ENCODE measurements at places on chromosomes 1 and 21.

DNA sequence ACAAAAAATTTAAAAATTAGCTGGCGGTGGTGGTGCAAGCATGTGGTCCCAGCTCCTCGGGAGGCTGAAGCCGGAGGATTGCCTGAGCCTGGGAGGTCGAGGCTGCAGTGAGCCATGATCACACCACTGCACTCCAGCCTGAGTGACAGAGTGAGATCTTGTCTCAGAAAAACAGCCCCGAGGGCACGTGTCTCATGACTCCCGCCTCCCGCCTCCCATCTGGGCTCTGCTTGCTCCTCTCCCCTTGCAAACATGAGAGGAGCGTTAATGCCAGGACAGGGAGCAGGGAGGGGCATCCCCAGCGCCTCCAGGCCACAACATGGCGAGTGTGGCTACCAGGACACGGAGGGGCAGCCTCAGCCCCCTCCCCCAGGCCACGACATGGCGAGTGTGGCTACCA lies 28.3 kb downstream of the FAAP20 start:
- DNase-seq, result no peak

DNA sequence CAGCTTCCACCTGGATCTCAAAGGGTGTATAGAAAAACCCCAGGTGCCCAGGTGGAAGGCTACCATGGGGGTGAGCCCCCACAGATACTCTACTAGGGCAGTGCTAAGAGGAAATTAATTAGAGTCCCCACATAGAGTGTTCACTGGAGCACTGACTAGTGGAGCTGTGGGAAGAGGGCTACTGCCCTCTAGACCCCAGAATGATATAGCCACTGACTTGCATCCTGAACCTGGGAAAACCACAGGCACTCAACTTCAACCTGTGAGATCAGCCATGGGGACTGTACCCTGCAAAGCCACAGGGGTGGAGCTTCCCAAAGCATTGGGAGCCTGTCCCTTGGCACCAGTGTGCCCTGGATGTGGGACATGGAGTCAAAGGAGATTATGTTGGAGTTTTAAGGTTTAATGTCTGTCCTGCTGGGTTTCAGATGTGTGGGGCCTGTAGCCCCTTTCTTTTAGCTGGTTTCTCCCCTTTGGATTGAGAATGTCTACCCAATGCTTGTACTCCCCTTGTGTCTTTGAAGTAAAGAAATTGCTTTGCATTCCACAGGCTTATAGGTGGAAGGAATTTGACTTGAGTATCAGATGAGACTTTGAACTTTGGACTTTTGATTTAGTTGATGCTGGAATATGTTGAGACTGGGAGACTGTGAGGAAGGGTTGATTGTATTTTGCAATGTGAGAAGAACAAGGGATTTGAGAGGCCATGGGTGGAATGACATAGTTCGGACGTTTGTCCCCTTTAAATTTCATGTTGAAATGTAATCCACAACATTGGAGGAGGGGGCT lies 31.8 kb upstream of the CDC14A start:
- no peak for DNase-seq

- no peak for DNase-seq
Observed at GRCh38 chr1:10658396-10659066, 137.9 kb downstream of the CASZ1 start.

DNA sequence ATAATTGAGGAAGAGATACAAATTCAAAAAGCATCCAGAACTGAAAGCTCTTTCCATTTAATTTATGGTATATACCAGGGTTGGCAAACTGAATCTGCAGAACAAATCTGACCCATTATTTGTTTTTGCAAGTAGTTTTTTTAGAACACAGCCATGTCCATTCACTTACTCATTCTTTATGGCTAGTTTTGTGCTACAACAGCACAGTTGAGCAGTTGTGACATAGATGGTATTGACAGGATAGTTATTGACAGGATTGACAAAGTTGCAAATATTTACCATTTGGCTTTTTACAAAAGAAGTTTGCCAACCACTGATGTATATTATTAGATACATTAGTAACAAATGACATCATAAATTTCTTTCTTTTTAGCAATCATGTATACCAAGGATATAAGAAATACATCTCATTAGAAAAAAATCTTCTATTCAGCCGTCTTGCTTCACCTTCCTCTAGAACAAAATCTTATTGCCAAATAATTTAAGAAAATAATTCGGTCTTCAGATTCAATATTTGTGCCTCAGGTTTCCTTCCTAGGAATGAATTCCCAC lies 9.4 kb downstream of the ADAMTS1 start:
- DNase-seq, result no peak

DNA sequence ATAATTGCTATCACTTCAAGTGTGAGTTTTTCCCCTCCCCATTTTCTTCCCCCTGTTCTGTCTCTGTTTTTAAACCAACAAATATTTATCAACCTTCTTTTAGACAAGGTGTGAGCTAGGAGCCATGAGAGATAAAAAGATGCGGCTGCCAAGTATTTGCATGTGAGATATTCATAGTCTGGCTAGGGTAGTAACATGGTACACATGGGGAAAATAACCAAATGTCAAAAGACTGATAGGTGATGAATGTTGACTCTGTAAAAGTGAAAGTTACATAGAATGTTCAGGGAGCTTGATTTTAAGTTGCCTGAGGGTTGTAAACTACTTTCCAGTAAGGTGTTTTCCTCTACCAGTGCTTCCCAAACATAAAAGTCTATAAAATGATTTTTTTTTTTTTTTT lies 25.4 kb upstream of the SRP9 start:
- DNase-seq, result no peak

DNA sequence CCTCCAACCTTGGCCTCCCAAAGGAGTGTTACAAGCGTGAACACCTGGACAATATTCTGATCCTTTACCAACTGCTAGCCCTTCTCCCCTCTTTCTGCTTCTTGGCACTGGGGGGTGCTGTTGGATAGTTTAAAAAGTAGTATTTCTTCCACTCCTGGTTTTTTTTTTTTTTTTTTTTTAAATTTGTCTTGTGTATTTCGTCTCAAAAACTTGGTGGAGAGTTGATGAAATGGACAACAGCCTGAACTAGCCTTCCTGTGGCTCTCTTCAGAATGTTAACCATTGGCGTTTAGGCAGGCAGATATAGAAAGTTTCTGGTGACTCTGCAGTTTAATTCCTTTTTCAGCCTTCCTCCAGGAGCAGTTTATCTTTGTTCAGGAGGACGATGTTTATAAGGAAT lies 69.7 kb upstream of the USP24 start:
- DNase-seq, result no peak

DNA sequence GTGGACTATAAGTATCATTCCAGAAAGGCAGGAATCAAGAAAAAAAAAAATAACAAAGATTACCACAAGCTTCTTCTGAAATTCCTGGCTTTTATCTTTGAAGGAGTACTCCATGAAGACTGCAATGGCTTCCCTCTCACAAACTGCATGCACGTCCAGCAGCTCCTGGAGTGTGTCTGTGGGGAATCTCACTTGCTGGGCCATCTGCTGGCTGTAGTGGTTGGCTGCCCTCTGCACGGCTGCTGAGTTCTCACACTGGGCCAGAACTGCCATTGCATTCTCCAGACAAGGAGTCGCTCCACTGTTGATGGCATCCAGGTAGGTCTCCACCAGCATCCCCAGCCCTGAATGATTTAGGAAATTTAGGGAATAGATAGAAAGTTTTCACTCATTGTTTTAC lies 23.3 kb upstream of the GBP2 start:
- no peak for DNase-seq

GRCh38 chr1:171985639-171986038 lies 144.3 kb downstream of the DNM3 start:
- no peak for DNase-seq

GRCh38 chr1:109256085-109256484 lies 6.7 kb downstream of the CELSR2 start:
- no peak for DNase-seq

GRCh38 chr1:58844176-58844575 lies 60.3 kb upstream of the JUN start:
- DNase-seq, result no peak

DNA sequence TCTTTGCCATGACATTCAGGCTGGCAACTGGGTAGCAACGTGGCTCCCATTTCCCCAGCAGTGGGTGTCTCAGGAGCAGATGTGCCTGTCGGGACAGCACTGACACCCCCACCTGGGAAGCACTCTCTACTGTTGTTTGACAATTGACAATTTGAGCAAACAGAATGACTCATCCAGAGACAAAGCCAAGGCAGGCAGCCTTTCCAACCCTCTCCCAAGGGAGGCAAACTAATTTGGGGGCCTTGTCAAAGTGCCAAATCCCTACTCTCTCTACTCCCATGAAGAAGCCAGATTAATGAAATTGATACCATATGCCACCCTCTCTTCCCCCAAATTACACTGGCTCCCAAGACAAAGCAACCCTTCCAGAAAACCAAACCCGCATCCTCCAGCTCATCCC lies 65.6 kb downstream of the GRIK3 start:
- DNase-seq, result no peak

GRCh38 chr21:33939226-33939625 lies 23.6 kb upstream of the ATP5PO start:
- no peak for DNase-seq

DNA sequence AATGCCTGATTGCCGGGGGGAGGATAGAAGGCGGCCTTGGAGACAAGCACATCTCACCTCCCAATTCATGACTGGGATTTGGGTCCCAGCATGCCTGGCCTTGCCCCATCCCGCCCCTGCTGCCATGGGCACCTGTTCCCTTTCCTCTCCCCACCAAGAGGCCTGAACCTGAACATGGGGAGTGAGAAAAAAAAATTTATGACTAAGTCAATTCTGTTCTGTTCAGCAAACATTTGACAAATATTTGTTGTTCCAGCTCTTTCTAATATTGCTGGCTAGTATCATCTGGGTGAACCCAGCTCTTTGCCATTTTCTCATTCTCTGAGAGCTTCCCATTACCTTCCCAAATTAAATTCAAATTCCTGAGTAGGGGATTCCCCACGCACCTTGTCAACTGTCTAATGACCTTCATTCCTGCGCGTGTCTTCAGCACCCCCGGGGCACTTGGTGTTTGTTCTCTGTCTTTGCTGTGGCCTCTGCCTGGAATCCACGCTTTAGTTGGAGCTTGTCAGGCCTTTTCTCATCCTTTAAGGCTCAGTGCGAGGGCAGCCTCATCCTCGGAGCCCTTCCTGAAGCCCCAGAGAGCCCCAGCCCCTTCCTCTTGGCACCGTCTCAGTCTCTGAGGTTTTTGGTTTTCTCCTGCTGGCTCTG lies 42.8 kb downstream of the ARHGEF10L start:
- DNase-seq, result no peak

DNA sequence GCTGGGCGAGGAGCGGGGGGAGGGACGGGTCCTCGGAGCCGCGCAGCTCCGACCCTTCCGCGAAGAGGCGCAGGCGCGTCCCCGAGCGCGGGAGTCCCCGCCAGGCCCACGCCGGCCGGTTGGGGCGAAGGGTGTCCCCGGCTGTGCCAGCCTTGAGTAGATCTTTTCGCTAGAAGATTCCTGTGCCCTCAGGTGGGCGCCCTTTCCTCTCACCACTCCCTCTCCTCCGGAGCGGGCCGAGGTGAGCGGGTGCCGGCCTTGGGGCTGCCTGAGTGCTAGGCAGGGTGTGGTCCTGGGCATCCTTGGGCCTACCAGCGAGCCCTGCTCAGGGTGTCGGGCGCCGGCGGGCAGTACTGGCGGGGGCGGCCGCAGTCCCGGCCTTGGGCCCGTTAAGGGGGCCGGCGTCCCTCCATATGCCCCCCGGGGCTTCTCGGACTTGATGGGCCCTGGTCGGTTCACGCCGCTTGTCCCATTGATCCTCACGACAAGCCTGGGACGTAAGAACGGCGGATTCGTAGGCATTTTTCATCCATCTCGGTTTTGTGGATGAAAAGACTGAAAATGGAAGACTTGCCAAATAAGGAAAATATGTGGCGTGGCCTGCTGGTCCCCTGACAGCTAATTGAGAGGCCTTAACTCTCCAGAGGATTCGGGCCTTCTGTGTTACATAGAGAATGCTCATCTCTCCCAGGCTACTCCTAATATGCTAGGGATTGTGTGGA lies 712 bp downstream of the DEGS1 start:
- DNase-seq, result no peak

DNA sequence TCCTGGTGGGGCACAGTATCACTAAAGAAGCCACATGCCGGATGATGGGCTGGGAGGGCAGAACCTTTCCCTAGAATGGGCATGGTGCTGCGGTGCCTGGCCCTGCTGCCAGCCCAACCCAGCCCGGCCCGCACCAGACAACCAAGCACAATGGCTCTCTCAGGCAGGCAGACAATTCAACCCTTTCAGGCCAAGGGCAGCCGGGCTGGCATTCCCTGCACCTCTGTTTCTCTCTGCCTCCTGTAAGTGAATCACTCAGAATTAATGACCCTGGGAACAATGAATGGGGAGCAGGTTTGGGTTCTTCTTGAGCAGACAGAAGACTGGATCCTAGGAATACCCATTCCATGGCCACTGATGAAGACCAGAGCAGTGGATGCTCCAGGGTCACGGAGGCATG lies 41.0 kb upstream of the IFFO2 start:
- DNase-seq, result no peak

DNA sequence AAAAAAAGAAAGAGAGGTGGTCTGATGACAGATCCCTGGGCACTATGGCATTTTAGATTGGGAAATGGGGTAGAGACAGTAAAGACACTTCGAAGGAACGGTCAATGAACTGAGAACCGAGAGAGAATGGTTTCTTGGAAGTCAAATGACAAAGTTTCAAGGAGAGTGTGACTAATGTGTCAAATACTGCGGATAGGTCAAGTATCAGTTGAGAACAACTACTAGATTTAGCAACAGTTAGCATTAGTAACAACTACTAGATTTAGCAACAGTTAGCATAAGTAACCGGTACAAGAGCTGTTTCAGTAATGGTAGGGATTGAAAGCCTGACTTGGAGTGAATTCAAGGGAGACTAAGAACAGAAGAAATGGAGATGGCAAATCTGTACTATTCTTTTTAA lies 35.0 kb downstream of the UROD start:
- DNase-seq, result no peak

- no peak for DNase-seq
Observed at GRCh38 chr1:218983433-218983832, 190.2 kb upstream of the LYPLAL1 start.
